Hypothalamus (tissue), 51 donors: ENCODE measurements at places on chromosomes 13 and 19.

DNA sequence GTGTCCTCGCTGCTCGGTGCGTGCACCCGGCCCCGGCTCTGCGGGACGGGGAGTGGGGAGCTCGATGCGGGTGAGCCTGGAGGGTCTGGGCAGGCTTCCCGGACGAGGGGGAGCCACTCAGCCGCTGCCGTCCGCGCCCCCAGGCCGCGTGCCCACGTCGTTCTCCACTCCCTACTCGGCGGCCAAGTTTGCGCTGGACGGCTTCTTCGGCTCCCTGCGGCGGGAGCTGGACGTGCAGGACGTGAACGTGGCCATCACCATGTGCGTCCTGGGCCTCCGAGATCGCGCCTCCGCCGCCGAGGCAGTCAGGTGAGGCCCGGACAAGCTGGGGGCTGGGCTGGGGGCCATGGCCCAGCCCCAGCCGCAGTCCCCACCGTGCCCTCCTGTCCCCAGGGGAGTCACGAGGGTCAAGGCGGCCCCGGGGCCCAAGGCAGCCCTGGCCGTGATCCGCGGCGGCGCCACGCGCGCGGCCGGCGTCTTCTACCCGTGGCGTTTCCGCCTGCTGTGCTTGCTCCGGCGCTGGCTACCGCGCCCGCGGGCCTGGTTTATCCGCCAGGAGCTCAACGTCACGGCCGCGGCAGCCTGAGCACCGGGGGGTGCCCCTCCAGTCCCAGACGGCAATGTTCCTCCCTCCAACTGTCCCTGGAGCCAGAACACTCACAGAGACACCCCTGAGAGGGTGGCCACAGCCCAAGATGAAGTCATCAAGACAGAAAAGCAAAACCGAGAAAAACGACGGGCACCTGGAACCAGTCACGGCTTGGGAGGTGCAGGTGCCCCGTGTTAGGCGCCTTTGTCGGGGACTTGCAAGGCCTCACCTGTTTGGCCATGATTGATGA, 2.5 kb upstream of the RPL36 start:
- no peak for DNase-seq

DNA sequence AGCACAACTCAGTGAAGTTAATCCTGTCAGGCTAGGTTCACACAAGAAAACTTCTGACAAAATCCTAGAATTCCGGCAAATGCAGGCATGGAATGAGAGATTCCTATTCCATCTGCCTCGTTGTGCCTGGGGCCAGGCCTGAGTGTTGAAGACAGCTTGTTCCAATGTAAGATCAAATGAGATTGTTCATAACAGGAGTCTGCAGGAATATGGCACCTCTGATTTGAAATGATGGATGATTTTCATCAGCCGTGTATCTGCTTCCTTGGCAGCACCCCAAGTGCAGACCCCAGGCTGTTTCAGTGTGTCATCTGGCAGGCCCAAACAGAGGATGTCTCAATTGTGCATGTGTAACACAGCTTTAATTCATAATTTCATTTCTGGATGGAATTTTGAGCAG, 35.3 kb upstream of the SACS start:
- no peak for DNase-seq

DNA sequence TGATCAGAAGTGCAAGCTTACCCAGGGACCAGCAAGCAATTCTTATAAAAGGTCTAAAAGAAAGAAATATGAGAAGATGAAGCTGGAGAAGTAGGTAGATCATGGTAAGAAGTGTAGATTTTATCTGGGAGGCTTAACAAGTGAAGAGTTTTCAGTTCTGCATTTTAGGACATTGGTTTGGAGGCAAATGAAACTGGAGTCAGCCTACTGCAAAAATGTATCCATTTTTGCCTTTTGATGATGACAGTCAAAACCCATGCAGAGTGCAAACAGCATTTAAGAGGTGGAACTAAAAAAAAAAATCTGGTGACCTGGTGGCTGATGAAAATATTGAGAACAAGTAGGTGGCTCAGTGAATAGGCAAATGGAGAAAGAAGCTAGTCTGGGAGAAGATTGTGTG, 216.9 kb downstream of the DNAJC15 start:
- no peak for DNase-seq

DNA sequence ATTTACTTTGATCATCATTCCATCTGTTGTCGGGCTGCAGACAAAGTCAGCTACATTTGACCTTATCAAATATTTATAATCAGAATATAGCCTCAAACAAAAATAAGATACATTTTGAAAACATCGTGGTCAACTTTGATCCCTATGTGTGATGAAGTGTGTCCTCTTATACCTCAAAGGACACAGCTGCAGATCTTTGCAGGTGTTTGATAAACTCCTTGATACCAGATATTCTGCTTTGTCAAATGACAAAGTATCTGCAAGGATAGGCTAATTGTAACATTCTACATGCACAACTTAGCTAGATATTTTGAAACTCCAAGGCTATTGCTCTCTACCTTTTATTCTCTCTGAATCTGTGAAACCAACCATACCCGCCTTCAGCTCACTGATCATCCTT, 44.0 kb downstream of the PHF11 start:
- DNase-seq = no peak

DNA sequence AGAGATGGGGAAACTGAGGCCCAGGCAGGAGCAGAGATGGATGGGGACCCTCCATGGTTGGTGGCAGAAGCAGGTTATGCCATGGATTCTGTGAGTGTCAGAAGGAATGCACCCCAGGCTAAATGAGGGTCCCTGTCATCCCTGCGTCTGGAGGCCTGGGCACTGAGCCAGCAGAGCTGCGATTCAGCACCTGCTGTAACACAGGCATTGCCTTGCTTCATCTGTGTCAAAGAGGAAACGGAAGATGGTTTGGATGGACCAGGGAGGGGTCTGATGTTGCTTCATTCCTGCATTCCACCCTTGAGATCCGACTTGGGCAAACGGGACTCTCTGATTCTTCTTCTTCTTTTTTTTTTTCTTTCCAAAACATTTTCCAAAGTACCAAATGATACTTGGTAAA, 1.2 kb downstream of the C5AR1 start:
- DNase-seq = peak; percentile 8

- no peak for DNase-seq
Measured at GRCh38 chr13:76329866-76330580, 556.2 kb downstream of the KCTD12 start.

- no peak for DNase-seq
Measured at GRCh38 chr13:112522578-112522977, 65.4 kb downstream of the TUBGCP3 start.

- DNase-seq = no peak
Measured at GRCh38 chr13:34733721-34734120, 208.3 kb upstream of the NBEA start.

- DNase-seq = no peak
Measured at GRCh38 chr13:61901946-61902541, 486.4 kb upstream of the PCDH20 start.

GRCh38 chr13:50131920-50132903, 117.0 kb downstream of the KCNRG start:
- no peak for DNase-seq

- no peak for DNase-seq
Measured at GRCh38 chr19:47541518-47541917, 26.7 kb upstream of the NAPA start.

GRCh38 chr13:45928176-45928575, 76.6 kb upstream of the SIAH3 start:
- no peak for DNase-seq

DNA sequence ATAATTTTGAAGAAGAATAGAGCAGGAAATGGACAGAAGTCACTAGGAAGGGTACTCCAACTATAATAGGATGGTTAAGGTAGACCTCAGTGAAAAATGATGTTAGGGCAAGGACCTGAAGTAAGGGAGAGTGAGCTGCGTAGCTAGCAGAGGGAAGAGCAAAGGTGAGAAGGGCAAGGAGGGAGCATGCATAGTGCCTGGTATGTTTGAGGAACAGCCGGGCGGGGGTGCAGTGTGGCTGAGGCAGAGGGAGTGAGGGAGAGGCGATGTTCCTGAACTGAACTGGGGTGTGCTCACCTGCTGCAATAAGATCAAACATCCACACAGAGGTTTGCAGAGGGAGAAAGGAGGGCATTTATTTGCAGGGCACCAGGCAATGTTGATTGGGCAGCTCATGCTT, 110.4 kb downstream of the DNAJC15 start:
- no peak for DNase-seq

DNA sequence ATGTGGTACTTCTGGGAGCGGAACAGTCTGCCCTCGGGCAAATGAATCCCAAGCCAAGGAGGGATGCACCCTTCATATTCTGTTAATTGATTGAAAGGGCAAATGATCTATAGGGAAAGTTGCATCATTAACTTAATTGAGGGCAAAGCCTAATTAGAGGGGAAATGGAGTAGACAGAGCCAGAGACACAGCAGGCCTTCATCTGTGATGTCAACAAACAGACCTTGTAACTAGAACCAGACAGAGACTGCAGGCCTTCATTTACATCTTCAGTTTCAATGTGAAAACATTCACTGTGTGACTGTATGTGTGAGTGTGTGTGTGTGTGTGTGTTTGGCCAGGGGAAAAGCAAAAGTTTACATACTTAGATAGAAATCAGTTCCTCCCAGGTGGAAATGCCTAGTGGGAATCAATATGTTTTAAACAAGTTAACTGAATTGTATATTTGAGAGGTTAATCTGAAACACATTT, 126.4 kb downstream of the SPRY2 start:
- DNase-seq = no peak

- no peak for DNase-seq
Measured at GRCh38 chr19:56748378-56748777, 76.8 kb upstream of the ZNF835 start.

GRCh38 chr19:48390188-48391099, 907 bp downstream of the KDELR1 start:
- peak; percentile 80 for DNase-seq

DNA sequence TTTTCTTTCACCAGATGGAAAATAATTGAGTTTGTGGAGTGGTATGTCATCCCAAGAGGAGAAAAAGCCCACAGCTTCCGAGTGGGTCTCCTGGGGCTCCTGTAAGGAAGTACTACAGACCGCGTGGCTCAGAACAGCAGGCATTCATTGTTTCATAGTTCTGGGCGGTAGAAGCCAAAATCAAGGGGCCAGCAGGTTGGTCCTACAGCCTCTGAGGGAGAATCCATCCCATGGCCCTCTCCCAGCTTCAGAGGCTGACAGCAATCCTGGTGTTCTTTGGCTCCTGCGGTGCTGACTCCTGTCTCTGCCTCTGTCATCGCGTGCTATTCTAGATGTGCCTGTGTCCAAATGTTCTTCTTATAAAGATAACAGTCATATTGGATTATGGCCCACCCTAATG, 362.6 kb downstream of the FGF14 start:
- DNase-seq = no peak

DNA sequence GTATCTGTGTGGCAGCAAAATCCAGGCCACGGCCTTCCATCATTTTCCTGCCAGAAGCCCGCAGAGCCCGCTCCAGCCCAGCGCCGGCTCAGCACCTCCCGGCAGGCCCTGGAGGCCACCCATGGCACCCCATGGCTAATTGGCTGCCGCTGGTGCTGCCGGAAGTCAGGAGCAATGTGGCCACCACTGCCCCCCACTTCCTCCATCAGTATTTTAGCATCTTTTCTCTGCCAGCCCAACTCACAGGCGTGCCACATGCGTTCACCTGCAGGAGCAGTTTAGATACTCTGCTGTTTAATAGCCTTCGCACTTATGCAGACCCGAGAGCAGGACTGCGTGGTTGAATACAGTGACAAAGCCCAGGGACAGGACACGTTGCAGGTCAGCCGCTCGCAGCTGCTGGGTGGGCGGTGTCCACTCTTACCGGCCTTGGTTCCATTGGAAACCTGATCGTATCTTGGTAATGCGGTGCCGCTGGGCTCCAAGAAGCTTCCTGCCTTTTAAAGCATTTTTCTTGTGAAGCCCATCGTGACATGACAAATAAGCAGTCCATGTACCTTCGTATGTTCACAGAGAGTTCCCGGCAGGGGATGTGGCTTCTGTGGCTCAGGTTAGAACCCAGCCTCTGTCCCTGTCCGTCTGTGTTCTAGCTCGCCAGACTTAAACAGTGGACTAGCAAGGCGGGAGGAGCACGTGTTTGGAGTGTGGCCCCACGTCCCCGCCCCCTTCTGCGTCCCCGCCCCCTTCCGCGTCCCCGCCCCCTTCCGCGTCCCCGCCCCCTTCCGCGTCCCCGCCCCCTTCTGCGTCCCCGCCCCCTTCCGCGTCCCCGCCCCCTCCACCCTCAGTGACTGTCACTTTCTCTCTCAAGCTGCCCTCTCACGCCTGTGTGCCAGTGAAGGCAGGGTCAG, 162.0 kb upstream of the SOX1 start:
- no peak for DNase-seq

DNA sequence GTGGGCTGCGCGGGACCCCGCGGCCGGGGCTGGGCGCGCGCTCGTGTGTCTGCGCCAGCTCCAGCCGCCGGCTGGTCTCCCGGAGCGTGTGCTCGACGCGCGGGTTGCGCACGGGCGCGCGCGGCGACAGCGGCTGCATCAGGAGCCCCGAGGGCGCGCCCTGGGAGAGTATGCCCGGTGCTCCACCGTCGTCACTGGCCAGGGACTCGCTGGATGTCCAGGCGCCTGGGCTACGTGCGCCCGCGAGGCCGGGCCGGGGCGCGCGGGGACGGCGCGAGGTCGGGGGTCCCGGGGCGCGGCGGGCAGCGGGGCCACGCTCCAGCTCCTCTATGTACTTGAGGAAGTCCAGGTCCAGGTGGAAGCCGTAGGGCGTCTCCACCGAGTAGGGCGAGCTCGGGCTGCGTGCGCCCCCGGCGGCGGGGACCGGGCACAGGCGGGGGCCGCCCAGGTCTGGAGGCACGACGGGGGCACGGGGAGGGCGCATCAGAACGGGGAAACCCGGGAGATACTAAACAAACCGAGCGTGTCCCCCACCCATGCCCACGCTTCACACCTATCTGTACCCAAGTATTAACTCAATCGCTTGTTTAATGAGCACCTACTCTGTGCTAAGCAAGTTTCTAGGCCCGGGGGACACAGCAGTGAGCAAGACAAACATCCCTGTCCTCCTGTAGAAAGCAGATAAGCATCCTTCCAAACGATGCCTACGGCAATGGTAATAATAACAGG, 7.6 kb downstream of the KANK3 start:
- DNase-seq = no peak

DNA sequence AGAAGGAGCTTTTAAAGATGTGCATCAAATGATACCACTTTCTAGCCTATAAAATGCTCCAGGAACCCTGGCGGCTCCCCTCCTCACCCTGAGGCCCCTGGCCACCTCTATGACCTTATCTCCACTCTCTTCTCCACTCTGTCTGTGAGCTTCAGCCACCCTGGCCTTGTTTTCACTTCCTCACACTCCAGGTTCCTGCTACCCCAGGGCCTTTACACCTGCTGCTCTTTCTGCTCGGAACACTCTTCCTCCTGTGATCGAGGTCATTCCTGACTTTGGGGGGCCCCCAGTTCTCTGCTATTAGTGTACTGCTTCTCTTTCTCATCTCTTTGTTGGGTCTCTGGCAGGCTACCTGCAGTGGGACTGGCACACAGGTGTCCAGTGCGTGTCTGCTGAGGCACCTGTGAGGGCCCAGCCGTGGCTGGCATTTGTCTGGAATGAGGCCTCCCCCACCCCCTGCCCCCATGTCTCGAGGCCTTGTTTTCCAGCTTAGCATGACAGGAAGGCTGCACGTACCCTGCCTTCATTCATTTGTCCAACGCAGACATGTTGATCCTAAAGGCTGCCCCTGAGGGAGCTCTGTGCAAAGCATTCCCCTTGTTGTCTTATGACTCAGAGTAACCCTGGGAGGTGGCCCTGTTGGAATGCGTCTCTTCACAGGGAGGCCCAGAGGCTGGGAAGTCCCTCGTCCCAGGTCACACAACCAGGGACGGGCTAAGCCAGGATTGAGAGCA, 2.3 kb downstream of the DDA1 start:
- DNase-seq = no peak

GRCh38 chr13:30667014-30667413, 49.3 kb downstream of the USPL1 start:
- no peak for DNase-seq

- peak; percentile 74 for DNase-seq
Measured at GRCh38 chr13:95380468-95381211, 79.4 kb upstream of the ABCC4 start.

GRCh38 chr13:41762796-41763195, 198.1 kb downstream of the VWA8 start:
- DNase-seq = no peak
